H1 (cell line): ENCODE measurements at places on chromosomes 3 and 15.

- no peak for DNase-seq
These were observed 234.9 kb upstream of the TPM1 start for GRCh38 chr15:62807539-62808130.

- DNase-seq: no peak
These were observed 48.3 kb upstream of the CTDSPL start for GRCh38 chr3:37813403-37813802.

GRCh38 chr3:23431764-23432163 lies 228.6 kb downstream of the UBE2E2 start:
- no peak for DNase-seq

DNA sequence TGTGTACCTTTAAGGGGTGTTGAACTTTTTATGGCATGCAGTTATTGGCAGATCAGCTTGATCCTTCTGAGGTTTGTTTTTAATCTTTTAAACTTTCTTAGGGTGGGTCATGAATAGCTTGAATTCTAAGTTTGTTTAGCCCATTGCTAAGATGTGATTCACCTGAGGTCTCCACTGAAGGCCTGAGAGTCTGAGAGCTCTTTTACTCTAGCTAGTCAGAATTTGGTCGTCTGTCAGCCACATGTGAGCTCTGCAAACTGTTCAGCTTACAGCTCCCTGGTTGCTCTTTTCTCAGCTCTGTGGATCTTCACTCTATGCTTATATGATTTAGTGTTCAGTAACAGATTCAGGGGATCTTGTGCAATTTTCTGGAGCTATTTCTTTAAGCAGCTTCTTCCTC lies 161.3 kb downstream of the ABHD5 start:
- no peak for DNase-seq

DNA sequence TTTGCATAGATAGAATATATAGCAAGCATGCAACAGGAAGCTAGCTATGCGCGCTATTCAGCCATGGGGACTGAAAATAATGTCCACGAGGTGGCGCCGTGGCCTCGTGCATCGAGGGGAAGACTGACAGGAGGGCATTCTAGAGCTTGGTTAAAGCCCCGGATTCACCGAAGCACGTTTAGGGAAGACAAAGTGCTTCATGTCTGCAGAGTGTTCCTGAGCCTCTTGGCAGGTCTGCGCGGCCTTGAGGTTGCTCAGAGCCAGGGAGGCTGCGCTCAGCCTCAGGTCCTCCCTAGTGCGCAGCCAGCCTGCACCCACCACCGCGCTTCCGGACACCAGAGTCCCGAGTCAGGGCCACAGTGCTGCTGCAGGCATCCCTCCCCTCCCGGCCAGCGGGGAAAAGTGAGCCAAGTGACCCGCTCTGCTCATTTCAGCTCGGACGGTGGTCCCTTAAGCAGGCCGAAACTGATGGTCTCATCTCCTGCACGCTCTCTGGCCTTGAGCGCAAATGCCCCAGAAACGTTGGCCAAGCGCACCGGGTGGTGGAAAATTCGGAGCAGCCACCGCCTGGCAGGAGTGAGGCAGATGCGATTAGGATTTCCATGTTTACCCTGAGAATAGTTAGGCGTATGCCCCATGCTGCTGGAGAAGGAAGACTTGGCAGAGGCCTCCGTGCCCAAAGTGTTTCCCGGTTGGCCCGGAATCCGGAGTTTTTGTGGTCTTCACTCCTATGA lies 24.8 kb downstream of the GABRA5 start:
- peak; percentile 93 for DNase-seq

GRCh38 chr3:60594025-60594424 lies 657.2 kb downstream of the FHIT start:
- DNase-seq: no peak

DNA sequence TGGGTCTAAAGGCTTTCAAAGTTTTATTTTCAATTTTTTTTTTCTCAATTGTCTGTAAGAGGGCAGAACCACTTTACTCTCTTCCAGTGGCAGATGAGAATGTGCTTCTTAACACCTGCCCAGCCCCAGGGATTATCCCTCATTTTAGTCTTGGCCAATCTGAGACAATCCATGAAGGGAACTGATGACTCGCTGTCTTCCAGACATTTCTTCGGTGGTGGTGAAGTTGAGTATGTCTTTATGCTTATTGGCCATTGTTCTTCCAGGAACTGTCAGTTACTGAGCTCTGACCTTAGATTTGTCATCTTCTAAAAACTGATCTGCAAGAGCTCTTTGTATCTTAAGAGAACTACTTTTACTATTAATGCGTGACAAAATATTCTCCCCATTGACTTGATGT lies 139.5 kb downstream of the TJP1 start:
- no peak for DNase-seq

- no peak for DNase-seq
These were observed 61.9 kb downstream of the TRPM7 start for GRCh38 chr15:50624616-50625168.

- DNase-seq: no peak
These were observed 97.2 kb downstream of the SEC22A start for GRCh38 chr3:123298903-123299302.

DNA sequence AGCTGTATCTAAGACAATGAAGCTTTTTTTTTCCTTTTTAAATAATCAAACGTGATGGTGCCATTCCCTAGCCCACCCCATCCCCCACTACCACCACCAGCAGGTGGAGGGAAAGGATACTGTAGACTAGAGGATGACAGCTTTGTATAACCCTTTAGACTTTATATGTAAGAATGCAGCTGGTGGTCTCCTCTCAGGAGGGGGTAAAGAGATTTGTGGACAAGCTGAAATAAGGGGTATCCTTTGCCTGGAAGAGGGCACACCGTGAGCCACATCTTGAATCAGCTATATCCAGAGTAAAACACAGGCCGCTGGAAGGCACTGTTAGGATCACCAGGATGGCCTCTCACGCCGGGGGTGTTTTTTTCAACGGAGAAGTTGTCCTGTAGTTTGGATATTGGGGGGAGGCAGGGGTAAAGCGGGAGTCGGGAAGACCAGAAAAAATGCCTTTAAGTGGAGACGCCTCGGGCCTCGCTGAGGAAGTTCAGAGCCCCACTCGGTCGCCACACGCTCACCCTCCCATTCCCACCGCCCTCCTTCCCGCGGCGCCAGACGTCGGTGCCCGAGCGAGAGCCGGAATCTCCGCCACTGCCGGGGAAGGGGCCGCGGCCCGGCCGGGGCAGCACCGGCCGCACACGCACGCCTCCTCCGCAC lies 986 bp downstream of the KPNA4 start:
- DNase-seq: no peak

- DNase-seq: no peak
These were observed 52.3 kb upstream of the BNIP2 start for GRCh38 chr15:59741274-59741906.

GRCh38 chr15:90451053-90451850 lies 63.2 kb downstream of the IQGAP1 start:
- DNase-seq: peak; percentile 10

DNA sequence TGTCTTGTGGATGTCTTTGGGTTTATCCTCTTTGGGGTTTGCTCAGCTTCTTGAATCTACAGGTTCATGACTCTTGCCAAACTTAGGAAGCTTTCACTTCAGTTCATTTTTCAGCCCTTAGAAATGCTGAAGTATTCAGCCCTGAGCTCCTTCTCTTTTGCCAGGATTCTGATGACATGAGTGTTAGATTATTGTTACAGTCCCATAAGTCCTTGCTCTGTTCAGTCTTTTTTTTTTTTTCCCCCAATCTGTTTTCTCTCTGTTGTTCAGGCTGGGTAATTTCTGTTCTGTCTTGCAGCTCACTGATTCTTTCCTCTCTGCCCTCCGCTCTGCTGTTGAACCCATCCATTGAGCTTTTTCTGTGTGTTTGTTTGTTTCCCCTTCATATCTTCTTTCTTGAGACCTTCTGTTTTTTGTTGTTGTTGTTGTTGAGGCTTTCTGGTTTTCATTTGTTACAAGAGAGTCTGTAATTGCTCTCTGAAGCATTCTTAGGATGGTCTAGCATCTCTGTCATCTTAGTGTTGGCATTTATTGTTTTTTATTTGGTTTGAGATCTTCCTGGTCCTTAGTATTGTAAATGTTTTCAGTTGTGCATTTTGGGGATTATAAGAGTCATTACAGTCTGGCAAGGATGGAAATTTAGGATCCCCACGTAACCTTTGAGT lies 18.4 kb downstream of the LRCH3 start:
- no peak for DNase-seq
